ENCODE measurements at places on chromosomes 3 and 15.

DNA sequence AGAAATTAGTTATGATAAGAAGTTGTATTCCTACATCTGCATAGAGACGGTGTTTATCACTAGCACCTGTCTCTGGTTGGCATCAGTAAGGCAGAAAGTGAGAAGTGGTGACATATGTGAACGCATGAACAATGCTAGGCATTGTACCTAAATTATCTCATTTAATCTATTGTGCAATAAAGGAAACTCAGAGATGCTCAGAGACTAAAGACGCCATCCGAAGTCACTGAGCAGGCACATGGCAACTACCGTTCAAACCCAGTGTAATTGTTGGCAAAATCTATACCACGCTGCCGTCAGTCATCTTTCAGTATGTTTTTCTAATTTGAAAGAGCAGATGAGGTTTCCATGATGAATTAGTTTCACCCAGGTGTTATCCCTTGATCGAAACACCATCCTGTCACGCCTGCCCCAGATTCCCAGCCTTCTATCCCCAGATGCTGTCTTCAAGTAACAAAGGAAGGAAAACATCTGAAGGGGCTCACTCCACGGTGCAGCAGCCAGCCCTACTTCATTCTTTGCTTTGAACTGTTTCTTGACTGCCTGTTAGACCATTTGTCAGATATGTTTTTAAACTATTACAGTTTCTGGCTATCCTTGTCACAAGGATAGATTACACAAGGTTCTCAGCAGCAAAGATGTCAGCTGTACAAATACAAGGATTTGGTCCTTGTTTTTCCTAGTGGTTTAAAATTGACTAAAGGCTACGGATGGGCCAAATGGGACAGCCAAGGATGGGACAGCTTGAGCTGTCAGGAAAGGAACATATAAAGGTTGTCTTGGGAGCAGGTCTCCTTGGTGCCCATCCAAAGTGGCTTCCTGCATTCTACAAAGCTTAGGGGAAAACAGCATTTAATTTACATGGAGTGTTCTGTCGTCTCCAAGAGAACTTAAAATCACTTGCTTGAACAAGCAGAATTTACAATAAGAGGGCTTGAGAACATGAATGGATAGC lies 99.1 kb downstream of the TMEM108 start:
- DNase-seq: no peak

DNA sequence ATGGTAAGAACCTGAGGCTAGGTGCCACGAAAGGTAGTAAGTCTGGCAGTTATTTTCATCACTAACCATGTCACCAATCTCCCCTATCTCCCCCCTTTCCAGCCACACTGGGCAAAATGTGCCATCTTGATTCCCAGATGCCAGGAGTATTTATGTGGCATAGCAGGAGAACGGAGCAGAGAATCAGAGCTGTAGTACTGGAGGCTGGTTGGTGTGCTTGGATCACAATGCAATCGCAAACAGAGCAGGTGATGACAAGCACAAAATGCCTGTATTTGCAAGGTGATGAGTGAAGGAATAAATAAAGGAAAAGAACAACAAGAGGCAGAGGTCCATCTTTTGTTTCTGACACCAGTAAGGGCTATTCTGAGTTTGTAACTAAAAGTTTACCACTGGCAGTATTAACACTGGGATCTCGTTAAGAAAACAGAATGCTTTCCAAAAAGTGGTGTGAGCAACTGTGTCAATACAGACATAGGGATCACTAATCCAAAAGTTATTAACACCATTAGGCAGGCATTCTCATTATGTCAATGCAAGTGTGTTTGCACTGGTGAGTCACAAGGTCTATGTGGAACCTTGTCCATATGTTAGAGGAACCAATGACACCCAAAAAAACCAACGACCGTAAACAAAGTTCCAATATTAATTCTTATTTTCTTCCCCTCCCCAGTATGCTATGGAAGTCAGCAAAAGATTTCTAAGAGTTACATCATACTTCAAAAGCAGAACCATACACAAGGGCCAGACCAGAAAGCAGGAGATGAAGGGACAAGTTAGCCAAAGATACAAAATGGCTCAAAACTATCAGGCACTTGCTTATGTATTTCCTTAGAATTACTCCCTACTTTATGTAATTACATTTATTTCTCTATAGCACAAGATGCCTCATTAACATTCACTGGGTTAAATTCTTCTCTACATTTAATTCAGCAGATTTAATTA lies 556.6 kb downstream of the FOXP1 start:
- DNase-seq: no peak

- DNase-seq: peak; percentile 57
Measured at GRCh38 chr15:58269455-58270414, 131.6 kb downstream of the AQP9 start.

GRCh38 chr15:57537072-57537471 lies 54.6 kb upstream of the MYZAP start:
- peak; percentile 80 for DNase-seq

GRCh38 chr3:128482666-128483656 lies 10.0 kb downstream of the GATA2 start:
- no peak for DNase-seq

DNA sequence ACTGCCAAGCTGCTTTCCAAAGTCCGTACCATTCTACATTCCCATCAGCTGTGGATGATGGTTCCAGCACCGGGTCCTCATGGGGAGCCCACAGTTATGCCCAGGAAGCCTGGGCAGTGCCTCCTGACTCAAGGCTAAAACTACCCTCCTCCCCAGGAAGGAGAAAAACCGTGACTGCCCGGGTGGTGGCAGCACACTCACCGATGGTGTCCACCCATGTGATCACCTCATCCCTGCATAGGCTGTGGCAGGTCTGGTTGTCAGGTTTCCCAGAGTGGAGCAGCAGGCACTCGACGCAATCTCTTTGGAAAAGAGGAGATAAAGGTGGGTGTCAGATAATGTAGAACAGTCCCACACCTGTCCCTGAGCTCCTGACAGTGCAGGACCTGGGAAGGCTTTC lies 38.6 kb downstream of the UMPS start:
- DNase-seq: no peak

DNA sequence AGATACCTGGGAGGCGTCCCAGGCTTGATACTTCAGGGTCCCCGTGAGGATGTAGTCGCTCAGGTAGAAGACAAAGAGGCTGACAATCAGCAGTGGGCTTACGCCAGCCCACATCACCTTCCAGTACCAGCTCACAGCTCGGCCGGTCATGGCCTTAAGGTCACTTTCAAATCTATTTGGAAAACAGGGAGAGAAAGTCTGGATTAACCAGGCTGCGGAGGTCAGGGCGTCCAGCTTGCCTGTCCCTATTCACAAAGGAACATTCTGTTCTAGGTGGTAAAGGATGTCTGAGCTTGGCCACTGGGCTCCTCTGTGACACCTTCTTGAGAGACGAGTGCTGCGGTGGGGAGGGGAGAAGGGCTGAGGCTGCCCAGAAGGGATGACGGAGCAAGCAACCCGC lies 36.5 kb downstream of the SLC6A20 start:
- no peak for DNase-seq

DNA sequence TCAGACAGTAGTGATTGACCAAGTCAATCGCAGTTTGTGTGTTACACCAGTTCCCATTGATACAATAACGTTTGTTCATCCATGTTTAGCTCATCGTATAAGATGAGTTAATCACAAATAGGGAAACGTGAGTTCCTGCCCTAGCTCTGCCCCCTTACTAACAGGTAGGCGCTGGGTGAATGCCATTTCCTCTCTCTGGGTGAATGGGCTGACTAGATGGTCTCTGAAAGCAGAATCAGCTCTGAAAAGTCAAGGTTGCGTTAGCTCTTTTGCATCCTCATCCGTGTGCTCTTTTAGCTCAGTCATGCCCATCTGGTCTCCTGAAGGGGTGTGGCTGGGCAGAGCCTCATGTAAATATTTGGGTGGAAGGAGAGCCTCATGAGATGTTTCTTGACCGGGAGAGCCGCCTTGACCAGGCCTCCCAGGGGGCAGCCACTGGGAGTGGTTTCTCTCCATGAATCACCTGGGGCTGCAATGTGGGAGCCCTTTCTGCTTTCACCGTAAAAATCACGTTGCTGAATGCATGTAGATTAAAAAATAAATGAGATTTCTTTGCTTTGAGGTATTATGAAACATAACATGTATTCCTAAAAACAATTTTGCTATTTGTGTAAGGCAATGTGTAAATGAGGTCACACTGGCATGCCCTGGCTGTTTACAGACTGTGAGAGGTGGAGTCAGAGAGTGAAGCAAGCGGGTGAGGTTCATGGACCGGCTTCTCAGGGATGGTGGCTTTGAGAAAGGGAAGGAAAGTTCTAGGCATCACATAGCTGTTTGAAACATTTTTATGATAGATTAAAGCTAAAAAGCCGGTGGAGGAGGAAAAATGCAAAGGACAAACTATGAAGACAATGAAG lies 108.4 kb upstream of the RASGRP1 start:
- no peak for DNase-seq

GRCh38 chr15:56291741-56292140 lies 48.1 kb upstream of the RFX7 start:
- DNase-seq: no peak

DNA sequence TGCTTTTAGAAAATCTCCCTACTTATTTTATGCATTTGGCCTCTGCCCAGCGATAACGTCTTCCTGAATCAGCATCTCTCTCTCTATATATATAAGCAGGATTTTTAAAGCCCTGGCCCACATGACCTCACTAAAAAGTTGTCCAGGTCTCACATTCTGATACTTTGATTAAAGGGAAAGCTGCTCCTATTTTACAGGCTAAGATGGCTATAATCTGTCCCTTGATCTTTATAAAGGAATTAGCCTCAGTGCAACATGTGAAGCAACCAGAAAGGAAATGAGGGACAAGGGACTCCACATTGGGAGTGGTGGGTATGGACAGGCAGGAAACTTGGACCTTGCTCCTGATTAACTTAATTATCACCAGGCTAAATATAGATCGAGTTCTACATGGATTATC lies 25.6 kb upstream of the MUC13 start:
- DNase-seq: no peak

- no peak for DNase-seq
Measured at GRCh38 chr3:27749643-27750042, 27.5 kb upstream of the EOMES start.

GRCh38 chr3:127630811-127631714 lies 2.1 kb downstream of the PODXL2 start:
- DNase-seq: peak; percentile 9

- no peak for DNase-seq
Measured at GRCh38 chr15:67826717-67827561, 1.6 kb downstream of the SKOR1 start.

Measured in NCI-H510A treated with DMSO at 0.1 percent for 48 hours (cell line).